Stimulated activated CD4-positive, alpha-beta T cell treated with anti-CD3 and anti-CD28 coated beads, Interleukin-2, amount 100 ng/mL, for 48 hours (primary cell): ENCODE measurements at places on chromosomes 12 and 14.
A peak's percentile ranks its signal among the peaks of the same experiment; 100 is the strongest.

- no peak for DNase-seq
Observed at GRCh38 chr12:2456122-2456812, 338.5 kb upstream of the FKBP4 start.

DNA sequence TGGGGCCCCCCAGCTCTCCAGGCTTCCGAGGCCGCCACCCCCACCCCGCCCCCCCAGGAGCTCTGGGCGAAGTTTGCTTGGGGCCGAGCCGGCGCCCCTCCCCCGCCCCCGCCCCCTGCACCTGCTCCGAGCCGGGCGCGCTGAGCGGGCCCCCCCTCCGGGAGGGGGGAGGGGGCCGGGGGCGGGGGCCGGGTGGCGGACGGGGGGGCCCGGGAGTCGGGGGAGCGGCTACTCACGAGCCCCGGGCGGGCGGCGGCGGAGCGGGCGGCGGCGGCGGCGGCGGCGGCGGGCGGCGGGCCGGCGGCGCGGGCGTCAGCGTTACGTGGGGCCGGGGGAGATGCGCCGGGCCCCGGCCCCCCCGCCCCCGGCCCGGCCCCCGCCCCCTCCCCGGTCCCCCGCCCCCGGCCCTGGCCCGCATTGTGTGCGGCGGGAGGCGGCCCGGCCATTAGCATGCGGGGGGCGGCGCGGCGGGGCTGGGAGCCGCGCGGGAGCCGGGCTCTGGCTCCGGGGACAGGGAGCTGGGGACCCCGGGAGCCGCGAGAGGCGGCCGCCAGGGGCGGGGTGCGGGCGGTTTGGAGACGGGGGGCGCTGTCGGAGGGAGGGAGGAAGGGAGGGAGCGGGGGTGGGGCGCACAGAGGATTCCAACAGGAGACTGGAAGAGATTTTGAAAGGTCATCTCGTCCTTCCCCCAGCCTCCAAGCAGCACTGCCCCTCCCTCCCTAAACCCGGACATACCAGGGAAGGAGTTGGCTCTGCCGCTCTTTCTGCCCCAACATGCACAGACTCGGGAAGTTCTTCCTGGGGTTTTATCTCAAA, at the start of gene ZNF219:
ZNF219 (minus strand) TSS at position 580 of the 816 bp plus-strand sequence. CDS start 5,064 bp downstream, outside the sequence.
- DNase-seq = no peak

GRCh38 chr14:55129086-55129427, at the start of gene LGALS3:
LGALS3 (plus strand) TSS chr14:55129252; CDS start chr14:55137374, 8,122 bp downstream.
- DNase-seq = peak; percentile 18

DNA sequence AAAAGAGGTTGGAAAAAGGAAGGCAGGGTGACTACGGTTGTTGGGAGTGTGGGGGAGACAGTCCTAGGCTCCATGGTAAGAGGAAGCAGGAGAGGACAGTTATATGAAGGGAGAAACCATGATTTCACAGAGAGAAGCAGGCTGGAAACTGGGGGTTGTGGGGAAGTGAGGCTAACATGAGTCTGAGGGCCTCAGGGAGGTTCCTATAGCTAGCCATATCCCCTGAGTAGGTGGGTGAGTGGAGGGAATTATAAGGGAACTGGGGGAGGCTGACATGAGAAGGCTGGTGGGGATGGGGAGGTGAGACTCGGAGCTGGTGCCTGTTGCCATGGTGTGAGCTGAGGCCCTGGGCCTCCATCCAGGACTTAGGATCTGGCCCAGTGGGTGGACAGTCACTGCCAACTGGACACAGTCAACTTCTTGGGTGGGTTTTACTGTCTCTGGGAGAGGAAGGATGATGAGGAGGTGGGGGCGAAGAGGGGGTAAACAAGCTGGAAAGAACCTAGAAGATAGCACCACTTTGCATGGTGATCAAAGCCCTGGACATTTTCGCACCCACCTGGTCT, 1.4 kb downstream of the RNASE13 start:
- DNase-seq = no peak

- no peak for DNase-seq
Observed at GRCh38 chr14:23444314-23444713, 8.9 kb upstream of the MYH7 start.

DNA sequence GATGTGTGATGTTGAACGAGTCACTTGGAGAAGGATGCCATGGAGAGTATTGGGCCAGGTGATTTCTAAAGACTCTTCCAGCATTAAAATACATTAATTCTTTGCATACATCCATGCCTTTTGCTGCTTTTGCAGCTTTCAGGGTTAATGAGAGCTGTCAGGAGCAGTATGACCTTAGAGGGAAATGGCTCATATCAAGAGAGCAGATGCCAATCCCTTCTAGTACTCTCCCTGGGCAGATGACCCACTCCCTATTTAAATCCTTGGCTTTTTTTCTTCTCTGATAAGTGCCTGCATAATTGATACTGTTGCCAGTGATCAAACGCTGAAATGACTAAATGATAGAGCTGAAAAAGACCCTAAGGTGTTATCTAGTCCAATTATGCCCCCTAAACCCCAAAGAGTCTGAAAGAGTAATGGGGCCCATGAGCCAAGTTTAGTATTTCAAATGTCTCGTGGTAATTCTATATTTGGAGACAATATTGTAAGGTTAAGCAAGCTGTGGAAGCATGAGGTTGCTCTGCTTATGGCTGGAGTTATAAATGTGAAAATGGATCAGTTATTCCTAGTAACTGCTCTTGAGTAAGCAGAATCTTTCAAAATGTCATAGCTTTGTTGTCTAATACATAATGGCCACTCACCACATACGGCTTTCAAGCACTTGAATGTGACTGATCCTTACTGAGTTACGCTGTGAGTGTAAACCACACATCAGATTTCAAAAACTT, 137.3 kb downstream of the ETV6 start:
- DNase-seq = no peak

DNA sequence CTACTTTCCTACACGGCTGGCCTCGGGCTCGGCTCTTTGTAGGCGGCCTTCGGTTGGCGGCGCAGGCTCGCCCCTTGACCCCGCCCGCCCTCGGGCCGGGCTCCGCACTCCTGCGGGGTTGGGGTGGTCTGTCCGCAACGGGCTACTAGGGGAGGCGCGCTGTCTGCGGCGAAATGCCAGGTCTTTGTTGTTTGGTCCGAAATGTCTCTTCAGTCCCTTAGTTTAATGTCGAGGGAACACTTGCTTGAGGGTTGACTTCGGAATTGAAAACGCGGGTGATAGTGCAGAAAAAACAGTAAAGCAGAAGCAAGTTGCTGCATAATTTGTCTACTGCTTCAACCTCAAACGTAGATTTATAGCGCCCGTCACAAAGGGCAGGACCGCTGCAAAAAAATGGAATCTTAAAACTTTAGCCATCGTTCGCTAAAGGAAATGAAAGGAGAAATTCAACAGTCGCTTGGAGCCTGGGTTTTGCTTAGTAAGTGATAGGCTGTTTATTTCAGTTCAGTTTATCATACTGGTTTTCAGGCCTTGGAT, 390 bp downstream of the JKAMP start:
- DNase-seq = no peak

DNA sequence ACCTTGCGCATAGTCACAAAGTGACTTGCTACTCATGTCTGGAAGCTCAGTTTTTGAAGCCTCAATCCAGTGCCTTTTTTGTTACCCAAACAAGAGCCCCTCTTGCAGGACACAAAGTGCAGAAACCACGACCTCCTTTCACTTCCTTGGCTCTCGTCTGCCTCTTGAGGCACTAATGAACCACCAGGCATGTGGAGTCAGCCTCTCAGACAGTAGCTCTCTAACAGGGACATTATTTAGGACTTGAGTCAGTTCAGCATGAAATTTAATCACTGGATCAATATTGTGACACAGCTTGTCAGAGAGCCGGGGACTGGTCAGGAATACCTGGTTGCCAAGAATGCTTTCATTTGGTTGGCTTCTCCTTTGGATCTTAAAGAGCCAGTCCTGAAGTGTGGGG, 46.7 kb downstream of the HSPB8 start:
- DNase-seq = no peak

DNA sequence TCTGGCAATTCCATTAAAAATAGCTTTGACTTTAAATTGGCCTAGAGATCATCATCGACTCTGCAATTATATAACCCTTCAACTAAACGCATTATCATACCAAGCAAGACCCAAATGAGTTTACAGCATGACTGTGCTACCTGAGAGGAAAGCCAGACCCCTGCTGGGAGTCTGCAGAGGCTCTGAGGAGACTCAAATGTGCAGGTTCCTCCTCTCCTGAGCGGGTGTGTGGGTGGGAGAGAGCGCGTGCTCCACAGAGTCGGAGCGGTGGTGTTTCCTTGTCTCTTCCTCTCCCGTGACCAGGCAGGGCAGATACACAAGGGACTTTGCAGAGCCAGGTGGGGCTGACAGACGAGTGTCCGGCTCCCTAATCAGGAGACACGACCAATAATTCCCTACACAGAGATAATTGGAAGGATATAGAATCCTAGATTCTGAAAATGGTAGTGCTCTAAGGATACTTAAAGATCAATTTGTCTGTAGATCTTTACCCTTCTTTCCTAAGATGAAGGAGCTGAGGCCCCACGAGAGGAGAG, 74.1 kb downstream of the SLC8A3 start:
- DNase-seq = no peak

GRCh38 chr12:90854136-90854689, 100.8 kb downstream of the CCER1 start:
- DNase-seq = no peak

DNA sequence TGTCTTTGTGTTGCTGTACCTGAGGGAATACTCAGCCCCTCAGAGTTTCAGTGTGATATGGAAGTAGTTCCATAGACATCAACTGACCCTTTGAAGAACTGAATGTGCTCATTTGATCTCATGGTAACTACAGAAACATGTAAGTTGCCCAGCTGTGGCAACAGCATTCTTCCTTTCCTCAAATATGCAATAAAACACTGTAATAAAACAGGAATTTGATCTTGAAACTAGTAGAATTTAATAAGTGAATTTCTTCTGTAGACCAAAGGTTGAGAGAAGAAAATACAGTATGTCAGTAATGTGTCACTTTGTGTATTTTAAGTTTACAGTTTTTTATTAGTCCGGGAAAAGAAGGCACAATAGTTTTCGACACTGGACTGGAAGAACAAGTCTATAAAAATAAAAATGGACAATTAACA, 31.9 kb downstream of the KCTD10 start:
- DNase-seq = no peak

DNA sequence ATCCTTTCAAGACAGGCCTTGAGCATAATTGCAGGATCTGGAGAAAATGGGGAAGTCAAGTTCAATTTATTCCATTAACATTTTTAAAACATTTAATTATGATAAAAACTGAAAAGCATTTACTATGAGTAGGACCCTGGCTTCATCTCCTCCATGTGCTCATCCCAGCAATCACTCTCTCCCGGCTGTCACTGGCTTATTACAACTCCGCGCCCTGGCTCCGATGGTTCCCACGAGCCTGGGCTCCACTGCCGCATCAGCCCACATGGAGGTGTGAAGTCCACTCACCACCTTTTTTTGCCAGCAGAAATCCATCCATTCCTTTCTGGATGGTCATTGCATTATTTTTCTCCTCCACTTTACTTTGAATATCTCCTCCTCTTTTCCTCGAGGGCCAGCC, 194.4 kb downstream of the EMP1 start:
- no peak for DNase-seq

DNA sequence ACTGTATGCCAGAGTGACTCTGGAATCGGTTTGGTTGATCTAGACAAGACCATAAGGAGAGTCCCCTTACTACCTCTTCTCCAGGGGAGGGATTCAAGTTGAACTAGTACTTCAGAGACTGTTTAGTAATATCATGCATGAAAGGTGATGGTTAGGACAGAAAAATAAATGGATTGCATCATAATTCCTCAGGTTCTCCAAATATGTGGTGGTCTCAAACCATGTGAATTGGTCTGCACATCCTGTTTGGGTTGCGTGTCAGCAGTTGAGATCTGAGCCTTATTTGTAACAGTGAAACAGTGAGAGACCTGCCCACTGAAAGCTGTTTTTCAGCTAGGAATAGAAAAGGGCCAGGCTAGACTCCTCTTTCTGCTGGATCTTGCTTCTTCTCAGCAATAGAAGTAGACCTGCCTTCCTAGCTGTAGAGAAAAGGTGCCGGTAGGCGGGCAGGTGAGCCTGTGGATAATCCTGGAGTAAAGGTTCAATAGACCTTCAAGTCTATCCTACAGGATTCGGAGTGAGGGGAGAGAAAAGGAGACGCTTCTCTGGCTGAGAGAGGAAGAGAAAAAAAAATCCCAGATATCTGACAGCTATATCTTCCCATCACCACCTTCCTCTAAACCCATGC, 258.5 kb upstream of the E2F7 start:
- no peak for DNase-seq

- no peak for DNase-seq
Observed at GRCh38 chr12:54719691-54720090, 71.5 kb upstream of the DCD start.

DNA sequence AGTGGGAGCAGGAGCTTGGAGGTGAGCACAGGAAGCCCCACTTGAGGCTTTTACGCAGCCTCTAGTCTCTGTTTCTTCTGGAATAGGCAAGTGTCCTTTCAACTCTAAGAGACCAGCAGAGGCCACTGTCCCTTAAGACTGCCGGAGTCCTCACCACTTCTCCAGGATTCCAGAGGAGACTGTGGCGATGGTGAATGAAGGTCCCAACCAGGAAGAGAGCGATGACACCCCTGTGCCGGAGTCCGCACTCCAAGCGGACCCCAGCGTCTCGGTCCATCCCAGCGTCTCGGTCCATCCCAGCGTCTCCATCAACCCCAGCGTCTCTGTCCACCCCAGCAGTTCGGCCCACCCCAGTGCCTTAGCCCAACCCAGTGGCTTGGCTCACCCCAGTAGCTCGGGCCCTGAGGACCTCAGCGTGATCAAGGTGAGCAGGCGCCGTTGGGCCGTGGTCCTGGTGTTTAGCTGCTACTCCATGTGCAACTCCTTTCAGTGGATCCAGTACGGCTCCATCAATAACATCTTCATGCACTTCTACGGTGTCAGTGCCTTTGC, 442 bp downstream of the FLVCR2 start:
- DNase-seq = no peak

DNA sequence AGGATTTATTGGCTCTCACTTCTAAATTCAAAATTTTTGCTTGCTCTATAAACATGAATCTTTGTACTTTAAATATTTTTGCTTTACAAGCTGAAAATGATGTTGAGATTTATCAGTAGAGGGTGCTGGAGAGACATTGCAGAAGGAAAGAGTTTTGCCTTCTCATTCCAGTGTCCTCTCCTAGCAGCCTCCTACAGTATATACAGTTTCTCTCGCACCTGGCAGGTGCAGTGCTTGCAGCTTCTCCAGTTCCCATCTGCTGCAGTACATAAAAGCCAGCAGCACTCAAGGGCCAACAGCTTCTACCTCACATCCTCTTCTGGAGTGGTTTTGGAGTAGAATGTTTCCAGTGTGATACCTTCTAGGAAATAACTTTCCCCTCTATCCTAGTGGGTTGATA, 601.8 kb upstream of the ATXN7L3B start:
- no peak for DNase-seq

DNA sequence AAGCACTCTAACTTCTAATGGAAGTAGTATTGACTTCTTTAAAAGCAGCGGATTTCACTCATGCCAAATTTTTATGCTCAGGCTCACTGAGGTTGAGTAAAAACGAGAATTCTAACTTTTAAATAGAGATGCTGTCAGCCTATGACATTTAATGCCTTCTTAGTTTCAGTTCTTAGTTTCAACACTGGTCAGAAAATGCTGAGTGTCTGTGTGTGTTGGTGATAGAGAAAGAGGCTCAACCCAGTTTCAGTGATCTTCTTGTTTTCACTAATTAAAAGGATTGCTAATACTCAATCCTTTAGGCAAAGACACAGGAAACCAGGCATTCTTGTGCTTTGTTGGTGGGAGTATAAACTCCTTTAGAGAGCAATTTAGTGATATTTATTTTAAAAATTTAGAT, 31.0 kb downstream of the PEBP1 start:
- no peak for DNase-seq
